ENCODE measurements at places on chromosomes 11 and 22.

DNA sequence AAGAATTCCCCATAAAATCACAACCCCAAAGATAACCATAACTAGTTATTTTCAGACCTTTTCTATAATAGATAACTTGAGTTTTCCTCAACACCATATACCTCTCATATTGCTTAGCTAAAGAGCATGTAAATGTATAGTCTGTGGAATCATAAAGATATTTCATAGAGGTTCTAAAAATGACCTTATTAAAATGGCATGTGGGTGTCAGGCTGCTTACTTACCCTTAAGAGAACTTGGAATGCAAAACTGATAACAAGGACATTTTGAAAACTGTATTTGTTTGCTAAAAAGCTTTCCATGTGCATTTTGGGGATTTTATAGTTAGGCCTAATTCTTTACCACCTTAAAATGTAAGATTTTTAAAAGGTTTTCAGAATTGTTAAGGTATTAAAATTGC, 4.7 kb downstream of the SIK2 start:
- no peak for ATAC-seq

DNA sequence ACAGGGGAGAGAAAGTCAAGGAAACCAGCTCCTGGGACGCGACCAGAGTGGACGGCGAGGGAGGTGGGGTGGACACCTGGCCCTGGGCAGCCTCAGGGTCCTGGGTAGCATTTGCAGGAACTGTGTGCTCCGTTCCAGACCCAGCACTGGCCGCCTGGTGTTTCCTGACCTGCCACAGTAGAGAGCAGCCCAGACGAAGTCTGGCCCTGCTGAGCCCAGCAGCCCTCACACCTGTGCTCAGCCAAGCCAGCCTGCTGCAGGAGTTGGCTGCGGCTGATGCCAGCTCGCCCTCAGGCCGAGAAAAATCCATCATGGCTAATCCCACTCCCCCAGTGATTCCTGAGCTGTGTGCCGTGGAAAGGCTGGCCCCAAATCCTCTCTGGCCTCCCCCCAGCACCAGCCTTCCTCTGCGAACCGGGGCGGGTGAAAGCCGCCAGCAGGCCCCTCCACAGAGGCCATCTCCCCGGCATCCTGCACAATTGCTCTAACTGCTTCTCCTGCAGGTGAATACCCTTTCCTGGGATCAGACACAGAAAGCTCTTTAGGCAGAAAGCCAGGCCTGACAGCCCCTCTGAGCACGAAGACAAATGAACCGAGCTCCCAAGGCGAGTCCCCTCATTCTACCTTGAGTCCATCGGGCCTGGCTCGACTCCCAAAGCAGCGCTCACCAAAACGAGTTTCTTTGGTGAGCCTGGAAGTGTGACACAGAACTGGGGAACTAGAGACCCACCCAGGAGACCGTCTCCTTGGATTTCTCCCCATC, 88.6 kb downstream of the RTL6 start:
- no peak for ATAC-seq

- ATAC-seq, result no peak
Measured at GRCh38 chr22:28497188-28497587, 182.5 kb downstream of the TTC28 start.

- ATAC-seq, result no peak
Measured at GRCh38 chr11:103907548-103908455, 128.6 kb upstream of the DDI1 start.

DNA sequence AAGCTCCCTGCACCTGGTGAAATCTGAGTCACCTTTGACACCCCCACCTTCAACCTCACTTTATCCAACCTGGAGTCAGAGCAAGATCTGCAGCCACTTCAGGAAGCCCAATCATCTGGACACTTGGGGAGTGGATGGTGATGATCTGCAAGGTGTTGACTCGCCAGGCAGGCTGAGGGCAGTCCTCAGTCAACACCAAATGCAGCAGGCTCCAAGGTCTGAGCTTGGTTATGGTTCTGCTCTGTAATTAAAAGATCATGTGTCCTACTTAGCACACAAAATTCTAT, 446.9 kb downstream of the BRD1 start:
- no peak for ATAC-seq

- peak; percentile 40 for ATAC-seq
Measured at GRCh38 chr11:61007956-61008896, 36.7 kb downstream of the CD6 start.

DNA sequence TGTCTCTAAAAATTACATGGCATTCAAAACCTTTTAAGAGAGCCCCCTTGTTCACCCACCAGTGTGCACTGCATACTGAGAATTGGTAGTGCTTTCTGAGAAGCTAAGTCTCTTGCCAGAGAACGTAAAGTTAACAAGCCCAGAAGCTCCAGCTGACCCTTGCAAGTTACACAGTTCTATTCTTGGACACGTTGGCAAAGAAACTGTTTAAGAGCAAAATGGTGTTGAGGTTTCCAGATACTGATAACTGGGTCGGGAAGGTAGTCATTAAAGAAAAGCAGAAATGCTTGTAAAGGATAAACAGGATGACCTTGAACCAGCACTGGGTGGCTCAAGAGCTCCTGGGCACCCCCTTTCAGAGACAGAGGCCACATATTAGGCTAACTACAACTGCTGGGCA, 284.8 kb downstream of the CADM1 start:
- no peak for ATAC-seq

DNA sequence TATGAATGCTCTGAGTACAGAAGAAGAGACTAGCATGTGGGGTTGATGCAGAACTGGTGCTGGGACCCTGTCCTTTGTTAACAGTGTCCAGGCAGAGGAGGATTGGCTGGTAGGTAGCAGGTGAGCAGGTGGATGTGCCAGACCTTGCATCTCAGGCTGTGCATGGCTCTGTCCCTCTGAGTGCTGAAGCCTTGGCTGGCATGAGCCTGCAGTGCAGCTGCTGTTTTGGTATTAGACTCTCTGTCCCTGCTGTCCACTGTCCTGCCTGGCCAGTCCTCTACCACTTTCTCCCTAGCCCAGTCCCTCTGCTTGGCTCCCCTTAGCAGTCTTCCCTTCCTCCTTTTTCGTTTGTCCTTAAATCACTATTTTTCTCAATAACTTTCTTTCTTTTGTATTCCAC, 213.6 kb upstream of the ZBED5 start:
- no peak for ATAC-seq

- no peak for ATAC-seq
Measured at GRCh38 chr22:23036684-23037428, 33.5 kb upstream of the GNAZ start.

- ATAC-seq, result no peak
Measured at GRCh38 chr22:20645954-20646353, 128.0 kb upstream of the SERPIND1 start.

- ATAC-seq, result no peak
Measured at GRCh38 chr11:102685754-102686153, 19.8 kb downstream of the MMP27 start.

DNA sequence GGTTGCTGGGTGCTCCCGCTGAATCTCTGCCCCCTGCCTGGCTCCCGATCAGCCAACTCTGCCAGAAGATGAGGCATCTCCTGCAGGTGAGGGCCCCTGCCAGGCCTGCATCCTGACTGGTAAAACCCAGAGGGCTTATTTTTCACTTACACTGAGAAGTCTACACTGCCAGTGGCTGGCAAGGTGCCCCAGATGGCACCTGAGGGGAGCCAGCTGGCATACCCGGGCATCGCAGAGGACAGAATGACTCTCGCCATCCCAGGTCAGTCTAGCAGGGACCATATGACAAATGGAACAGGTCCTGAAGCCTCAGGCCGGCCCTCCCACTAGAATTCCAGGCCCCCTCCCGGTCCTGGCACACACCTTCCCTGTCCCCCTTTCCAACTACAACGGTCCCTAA, 30.9 kb downstream of the MACROD1 start:
- no peak for ATAC-seq

- no peak for ATAC-seq
Measured at GRCh38 chr11:94593030-94593429, 25.9 kb downstream of the PIWIL4 start.

- no peak for ATAC-seq
Measured at GRCh38 chr11:118569670-118570069, 2.5 kb upstream of the ARCN1 start.

Data from stimulated activated memory B cell treated with anti-CD40 and anti-IgM and Interleukin-4, amounts not matched to agents 10 μg/mL and 1 μg/mL and 100 μg/mL, for 72 hours (primary cell).